Stimulated activated CD4-positive, alpha-beta T cell treated with anti-CD3 and anti-CD28 coated beads, Interleukin-12 subunit alpha, Interleukin-12 subunit beta, amount 100 ng/mL, for 24 hours (primary cell): ENCODE measurements at places on chromosomes 7 and 10.

DNA sequence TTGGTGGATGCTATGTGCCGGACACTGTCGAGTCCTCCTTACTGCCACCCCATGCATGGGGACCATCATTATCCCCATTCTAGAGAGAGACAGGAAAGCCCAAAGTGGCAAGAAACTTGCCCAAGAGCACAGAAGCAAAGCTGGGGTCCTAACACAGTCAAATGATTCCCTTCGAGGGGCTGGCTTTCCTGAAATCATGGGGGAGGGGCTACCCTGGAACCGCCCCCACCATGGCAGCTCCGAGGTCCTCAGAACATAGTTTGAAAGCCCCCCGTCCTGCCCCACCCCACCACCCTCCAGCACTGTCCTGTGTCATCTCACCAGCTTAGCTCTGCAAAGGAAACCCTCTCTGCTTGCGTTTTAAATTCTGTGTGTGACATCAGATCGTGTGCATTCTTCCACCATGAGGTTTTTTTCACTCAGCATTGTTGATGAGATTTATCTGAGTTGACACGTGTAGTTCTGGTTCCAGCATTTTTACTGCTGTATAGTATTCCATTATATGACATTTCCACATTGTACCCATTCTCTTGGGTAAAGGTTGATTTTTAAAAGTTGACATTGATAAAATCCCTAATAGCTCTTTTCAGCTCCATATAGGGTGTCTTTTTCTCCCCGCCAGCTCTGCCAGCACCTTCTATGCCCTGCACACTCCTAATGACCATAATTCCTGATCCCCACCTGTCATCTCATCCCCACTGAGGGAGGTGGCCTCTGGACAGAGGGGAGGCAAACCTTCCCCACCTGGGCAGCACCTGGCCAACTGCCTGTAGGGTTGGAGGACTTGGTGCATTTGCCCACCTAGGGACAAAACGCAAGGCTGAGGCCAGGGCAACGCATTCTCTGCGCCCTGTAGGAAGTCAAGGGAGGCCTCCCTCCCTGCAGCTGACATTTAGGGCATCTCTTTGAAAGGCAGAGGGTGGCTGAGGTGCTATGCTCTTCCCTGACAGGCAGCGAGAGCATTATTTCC is 100.2 kb upstream of the GPR26 start:
- no peak for DNase-seq

GRCh38 chr10:98373260-98374040 is 41.5 kb downstream of the PYROXD2 start:
- no peak for DNase-seq

GRCh38 chr10:13991353-13991752 is 339.4 kb downstream of the FRMD4A start:
- no peak for DNase-seq

GRCh38 chr7:71173955-71174354 is 42.0 kb downstream of the GALNT17 start:
- DNase-seq, result no peak

GRCh38 chr10:19541299-19541698 is 274.9 kb upstream of the PLXDC2 start:
- DNase-seq, result no peak

GRCh38 chr10:13066527-13066926 is 33.4 kb upstream of the OPTN start:
- DNase-seq, result no peak

GRCh38 chr7:142954680-142955268 is 7.4 kb downstream of the KEL start:
- no peak for DNase-seq

DNA sequence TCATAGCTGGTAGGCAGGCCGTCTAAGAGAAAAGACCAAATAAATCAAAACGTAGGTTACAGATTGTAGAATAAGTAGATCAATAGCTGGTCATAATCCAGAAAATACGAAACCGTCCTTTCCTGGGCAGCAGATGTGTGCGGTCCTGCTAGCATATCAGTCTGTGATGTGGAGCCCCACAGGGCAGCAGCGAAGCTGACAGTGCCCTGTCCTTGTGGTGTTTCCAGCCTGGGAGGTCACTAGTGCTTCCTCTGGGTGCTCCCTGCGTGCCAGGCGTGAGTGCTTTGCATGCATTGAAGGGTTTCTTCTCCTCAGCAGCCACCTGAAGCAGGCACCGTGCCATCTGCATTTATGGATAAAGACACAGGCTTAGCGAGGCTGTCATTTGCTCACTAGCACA is 41.7 kb downstream of the IL15RA start:
- DNase-seq, result no peak

DNA sequence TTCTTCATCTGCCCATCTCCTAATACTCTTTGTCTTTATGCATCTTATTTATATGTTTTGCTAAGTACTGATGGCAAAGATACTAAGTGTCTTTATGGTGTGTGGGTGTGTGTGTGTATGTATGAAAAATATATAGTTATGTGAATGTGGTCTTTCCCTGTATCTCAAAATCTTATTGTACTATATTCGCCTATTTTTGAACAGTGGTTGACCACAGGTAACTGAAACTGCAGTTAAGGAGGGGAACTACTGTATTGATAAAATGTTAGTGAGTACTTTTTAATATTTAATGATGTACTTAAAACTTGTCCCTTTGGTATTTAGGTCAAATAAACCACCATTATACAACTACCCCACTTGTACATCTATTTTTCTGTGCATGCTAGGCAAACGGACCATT is 85.9 kb downstream of the ADD3 start:
- no peak for DNase-seq

- no peak for DNase-seq
These were observed 54.8 kb upstream of the CALD1 start for GRCh38 chr7:134724606-134725005.

DNA sequence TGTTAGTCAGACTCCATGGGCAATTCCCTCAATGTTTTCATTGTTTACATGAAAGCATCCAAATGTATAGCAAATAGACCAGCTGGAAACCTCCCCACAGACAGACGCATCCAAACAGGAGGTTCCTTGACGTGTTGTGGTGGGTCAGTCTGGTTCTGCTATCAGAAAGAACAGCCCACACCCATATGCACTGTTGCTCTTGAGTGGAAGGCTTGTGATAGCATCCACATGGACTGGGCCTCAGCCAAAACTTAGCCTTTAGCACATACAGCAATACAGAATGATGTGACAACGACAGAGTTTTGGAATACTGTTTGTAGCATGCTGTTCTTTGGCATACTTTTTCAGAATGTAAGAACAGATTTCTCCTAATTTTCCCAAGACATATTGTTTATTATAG is 299.2 kb upstream of the ETV1 start:
- no peak for DNase-seq
